Activated CD8-positive, alpha-beta memory T cell treated with anti-CD3 and anti-CD28 coated beads for 1 hour (primary cell): ENCODE measurements at places on chromosomes 1 and 21.

DNA sequence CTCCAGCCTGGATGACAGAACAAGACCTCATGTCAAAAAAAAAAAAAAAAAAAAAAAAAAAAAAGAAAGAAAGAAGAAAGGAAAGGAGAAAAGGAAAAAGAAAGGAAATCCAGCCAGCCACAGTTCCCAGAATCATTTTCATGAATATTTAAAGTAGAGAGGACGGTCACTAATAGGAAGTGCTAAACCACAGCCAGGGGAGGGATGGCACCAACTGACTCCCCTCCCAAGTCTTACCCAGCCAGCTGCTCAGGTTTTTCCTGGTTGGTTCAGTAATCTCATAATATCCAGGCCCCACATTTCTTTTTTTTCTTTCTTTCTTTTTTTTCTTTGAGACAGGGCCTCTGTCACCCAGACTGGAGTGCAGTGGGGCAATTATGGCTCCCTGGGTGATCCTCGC, 63.9 kb upstream of the AK4 start:
- DNase-seq, result no peak

DNA sequence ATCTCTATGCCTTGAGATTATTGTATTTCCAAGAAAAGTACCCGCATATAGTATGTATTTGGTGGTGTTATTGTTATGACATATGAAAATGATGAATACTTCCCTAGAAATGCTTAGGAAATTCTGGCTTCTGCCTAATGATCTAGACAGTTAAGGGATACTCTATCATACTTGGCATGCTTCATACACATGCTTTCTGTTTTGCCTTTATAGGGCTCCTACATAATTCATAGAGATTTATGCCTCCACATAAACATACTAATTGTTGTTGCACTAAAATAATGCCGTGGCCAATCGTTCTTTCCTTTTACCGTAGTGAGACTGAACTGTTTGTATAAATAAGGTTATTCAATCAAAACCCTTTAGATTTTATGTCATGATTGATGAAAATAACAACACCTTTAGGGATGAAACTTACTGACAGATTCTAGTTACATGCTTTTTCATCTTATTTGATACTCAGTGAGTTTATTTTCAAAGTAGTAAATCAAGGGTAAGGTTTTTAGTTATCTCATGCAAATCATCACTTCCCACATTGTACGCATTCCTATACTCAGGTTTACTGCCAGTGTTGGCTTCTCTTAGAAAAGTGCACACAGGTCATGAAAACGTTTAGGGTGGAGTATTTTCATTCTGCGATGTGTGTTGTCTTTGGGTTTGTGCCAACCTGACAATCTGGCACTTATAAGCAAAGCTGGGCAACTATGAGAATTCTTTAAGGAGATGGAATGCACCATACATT, 40.5 kb upstream of the SCYL3 start:
- DNase-seq, result no peak

GRCh38 chr1:208503787-208504186, 259.6 kb upstream of the PLXNA2 start:
- no peak for DNase-seq

DNA sequence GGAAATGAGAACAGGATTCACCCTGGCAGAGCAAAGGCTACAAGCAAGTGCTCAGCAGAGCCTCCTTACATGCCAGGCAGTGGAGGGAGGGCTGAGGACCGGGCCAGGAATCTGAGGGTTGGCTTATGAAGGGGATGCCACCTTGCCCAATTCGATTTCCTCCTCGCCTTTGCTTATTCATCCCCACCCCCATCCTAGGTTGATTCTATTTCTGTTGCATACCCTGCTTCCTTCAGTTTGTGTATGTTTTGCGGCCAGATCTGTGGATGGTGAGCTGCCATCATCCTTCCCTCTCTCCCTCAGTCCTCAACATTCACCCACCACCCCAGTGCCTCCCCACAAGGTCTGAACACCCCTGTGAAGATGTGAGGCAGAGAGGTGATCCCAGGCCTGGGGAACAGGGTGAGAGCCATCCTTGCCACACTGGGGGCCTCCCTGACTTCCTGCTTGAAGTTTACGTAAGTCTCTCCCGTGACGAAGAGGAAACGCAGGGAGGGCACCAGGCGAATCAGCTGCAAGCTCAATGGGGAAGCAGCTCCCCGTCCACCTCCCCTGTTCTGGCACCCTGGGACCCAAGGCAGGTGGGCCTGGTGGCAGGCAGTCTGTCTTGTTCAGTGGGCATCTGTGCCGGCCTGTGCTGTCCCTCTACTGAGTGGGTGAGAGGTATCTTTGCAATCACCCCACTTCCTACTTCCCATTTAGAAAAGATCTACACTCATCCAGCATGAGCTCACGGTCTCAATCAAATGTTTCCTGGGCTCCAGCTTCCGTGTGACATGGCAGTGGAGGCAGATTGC, 50.6 kb upstream of the CNTN2 start:
- DNase-seq, result no peak

GRCh38 chr1:12617901-12618660, at the start of gene DHRS3:
TSS of gene DHRS3 (minus strand) at chr1:12618210. CDS start at chr1:12617348, 862 bp downstream.
- peak; percentile 47 for DNase-seq

DNA sequence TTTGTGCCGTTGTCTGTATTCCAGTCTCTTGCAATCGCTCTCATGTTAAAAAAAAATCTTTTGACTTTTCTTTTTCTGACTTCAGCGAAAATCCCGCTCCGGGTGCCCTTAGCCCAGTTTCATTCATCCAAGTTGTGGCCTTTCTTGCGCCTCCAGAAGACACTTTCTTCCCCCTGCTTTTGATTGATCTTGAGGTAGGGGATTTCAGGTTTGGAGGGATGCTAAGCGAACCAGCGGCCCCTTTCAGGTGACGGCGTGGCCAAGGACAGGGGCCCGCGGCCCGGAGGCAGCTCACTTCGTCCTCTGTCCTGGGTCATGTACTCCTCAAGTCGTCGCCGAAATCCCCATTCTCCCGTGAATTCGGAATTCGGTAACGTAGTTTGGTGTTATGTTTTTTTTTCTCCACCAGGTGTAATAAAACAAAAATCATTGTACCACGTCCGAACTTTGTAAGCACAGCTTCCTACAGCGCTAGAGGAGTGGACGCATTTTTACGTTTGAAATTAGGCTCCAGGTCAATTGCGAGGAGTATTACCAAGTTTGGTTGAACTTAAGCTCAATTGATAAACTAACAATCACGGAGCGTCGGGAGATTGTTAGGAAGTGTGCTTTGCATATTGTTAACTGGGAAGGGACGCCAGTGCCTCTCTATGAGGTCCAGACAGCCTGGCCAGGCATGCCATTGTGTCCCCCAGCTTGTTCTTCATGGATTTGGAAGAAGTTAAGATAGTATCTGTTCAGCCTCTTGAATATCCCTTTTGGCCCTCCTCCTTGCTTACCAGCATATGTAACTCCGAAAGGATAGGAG, 1.1 kb downstream of the MRPS6 start:
- no peak for DNase-seq

DNA sequence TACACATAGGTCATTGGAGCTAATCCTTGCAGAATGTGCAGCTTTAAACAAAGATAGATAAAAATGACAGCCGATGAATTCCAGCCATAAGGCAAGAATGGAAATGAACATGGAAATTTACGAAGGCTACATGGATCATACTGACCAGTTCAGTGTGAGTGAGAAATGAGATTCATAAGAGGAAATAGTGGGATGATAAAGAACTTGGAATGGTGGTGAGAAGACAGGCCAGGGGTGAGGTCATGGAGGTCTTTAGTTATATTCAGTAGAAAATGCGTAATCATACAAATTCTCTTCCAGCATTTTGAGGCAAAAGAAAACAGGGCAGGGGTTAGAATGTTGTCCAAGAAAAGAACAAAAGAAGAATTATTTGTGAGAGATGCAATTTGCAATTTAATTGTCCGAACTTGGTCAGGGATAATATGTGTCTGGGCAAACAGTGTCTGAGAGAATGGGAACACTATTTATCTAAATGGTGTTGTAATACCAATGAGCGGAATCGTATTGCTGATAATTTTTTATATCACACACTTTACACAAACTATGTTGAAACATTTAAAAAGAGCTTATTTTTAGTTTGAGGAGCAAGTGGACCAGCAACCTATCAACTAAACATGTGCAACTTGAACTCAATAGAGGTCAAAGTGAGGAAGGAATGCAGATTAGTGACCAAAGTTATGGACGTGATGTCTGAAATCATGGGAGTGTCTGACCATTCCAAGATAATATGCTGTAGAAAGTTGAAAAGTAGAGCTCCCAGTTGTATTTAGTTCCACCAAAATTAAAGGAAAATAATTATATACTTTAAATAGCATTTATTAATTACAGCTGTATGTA, 739.0 kb upstream of the NCAM2 start:
- no peak for DNase-seq

GRCh38 chr1:10450156-10450814, 454 bp downstream of the CORT start:
- no peak for DNase-seq

DNA sequence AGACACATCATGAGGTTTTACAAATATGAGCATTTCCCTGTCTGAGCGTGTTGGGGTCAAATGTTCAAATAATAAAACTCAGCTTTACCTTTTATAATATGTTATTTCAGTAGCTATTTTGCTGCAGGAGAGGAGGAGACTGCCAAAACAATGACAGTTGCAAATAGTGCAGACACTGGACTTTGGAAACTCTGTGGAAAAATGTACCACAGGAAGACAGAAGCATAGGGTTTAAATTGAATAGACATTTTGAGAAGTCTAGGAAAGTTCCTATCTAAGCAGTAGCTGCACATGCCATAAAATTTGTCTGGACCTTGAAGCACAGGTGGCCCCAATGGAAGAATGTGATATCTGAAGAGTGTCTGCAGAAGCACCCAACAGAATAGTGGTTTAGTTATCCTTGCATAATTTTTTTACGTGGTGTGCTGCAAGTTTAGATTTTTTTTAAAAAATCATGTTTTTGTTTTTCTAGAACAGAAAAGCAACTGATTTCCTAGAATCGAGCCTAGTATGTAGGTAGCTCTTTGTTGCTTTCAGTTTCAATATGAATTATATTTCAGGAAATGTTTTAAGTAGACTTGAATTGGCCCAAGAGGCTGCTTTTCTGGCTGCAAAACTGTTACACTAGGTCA, 14.0 kb upstream of the GBP5 start:
- DNase-seq, result no peak

- DNase-seq, result no peak
Measured at GRCh38 chr1:183270541-183271141, 84.6 kb downstream of the LAMC2 start.

- no peak for DNase-seq
Measured at GRCh38 chr1:184854496-184855140, 100.0 kb upstream of the EDEM3 start.

GRCh38 chr1:10490286-10490970, 15.7 kb downstream of the PEX14 start:
- DNase-seq, result no peak
